ENCODE measurements at places on chromosomes 1 and 21. TPM values are rescaled to one million over a fixed set of nuclear protein-coding genes. Genes with fewer than 3 reads are reported as not detected.

GPR37L1 gene
- polyA plus RNA-seq, result not detected

AMY2A gene
- polyA plus RNA-seq, result 0.26 TPM

FAM110D gene
- polyA plus RNA-seq, result 4.2 TPM

TAS1R1 gene
- polyA plus RNA-seq, result not detected

ELF3 gene
- 81.8 TPM for polyA plus RNA-seq
